ENCODE measurements at places on chromosomes 4 and X. TPM values are rescaled to one million over a fixed set of nuclear protein-coding genes. Genes with fewer than 3 reads are reported as not detected.
A peak's percentile ranks its signal among the peaks of the same experiment; 100 is the strongest.

CT45A2 gene
- total RNA-seq, result not detected

SPIN2A gene
- total RNA-seq, result 0.54 TPM

PLXNA3 gene
- total RNA-seq, result 89.3 TPM

EFNB1 gene
- total RNA-seq, result 14.7 TPM

DNA sequence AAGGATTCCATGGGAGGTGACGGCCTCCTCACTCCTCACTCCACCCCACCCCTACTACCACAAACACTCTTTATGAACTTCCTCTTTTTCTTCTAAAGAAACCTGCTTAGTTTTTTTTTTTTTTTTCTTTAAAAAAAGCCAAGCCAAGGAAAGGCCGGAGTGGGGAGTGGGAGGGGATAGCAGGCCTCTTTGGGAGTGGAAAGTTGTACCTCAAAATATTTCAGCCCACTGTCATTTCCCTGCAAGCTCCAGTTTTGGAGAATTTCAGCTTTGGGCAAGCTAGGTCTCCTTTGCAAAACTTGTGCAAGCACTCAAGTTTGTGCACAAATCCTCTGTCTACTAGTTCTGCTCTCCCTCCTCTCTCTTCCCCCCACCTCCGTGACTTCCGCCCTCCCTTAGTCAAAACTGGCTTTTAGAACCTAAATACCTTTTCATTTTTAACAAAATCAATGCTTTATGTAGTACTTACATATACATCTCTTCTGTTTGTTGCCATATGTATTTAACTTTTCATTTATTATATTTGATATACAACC is 512 bp upstream of the ANTXR2 start:
- no peak for DNase-seq

DNA sequence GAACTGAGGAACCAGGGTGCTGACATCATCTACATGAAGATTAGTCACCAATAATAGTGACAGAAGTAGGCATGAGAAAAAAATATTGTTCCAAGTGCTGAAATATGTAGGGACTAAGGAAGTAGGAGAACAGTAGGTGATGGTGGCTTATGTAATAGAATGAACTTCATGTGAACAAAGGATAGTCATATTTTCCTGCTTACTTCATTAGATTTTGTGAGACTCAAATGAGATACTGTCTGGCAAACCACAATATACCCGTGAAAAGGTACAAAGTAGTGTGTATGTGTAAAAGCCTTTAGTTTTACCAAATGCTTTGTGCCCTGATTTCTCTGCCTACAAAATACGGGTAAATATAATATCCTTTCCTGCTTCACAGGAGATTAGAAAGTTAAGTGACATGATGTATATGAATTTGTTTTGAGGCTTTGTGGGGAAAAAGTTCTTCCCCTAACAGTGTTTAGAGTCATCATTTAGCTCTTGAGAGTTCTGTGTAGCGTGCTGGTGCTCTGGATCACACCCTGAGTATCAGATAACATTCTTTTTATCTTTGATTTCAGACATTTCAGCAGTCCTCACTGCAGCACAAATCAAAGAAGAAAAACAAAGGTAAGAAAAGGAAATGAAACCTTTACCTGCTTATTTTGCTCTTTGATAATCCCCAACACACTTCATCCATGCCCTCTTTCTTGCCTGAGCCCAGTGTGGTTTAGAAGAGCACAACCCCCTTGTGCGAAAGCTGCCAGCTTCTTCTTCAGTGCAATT is 67.9 kb downstream of the KLHL34 start:
- no peak for DNase-seq

DNA sequence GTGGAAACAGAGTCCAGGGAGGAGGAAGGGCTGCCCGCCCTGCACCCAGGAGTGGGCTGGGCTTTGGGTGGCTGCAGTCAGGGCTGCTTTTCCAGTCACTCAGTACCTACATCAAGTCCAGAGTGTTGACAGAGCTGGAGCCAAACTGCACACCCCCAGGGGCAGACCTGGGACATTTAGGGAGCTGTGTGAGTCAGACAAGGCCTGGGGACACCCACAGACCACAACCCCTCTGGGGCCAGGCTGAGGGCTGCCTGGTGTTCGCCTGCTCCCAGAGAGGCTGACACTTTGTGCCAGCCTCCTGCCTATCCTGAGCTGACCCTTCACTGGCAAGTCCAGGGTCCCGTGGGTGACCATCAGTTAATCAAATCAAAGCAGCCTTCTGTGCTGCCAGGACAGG is 240.0 kb downstream of the BCOR start:
- DNase-seq, result no peak

- peak; percentile 33 for DNase-seq
These were observed 35.5 kb downstream of the NWD2 start for GRCh38 chr4:37279894-37280592.

GRCh38 chr4:106424426-106424825 is 55.8 kb upstream of the GIMD1 start:
- no peak for DNase-seq

DNA sequence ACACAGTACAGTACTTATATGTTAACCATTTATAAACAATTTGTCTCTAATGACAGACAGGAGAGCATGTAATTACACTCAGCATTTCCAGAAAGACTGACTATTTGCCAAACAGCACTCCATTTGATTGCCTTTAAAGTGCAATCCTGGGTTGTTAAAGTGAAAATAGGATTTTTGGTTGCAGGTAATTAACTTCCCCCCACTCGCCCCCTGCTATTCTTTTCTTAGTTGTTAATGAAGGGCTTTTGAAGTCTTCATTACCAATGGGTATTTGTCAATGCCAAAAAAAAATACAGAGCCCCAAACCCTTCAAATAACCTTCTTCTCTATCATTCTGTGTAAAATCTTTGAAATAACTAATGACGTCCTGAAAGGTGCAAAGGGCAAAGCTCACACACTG is 825.6 kb downstream of the STPG2 start:
- no peak for DNase-seq

DNA sequence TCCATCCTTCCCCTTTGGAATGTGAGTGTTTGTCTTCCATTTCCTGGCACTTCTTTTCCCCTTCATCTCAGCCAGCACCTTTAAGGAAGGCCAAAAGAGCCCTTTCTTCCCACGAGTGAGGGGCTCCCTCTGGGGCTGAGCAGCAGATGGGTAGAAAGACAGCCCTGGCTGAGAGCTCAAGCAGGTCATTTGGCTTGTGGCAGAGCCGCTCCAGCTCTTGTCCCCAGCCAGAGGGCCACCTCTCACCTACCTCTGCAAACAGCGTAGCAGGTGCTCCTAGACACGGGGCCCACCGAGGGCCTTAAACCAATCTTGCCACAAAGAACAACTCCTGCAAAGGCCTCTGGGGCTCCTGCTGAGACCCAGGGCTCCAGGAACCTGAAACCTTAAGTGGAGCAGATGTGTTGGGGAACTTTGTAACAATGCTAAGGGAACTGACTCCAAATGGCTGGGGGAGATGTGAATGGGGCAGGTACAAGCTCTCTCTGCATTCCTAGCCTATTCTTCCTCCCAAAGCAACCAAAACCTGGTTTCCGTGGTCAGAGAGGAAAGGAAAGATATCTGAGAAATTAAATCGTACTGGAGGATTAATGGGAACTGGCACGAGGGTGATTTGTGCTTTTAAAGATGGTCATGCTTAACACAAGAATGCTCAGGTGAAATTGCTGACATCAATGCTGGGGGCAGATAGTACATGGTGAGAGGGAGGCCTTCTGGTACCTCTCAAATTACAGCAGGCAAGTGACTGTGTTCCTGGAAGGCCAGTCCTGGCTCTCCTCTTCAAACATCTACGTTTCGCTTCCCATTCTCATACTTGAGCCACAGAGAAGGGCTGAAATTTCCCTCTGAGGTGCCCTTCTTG is 27.0 kb downstream of the TFDP3 start:
- DNase-seq, result no peak

GRCh38 chr4:124079174-124079780 is 633.3 kb downstream of the ANKRD50 start:
- DNase-seq, result no peak

GRCh38 chr4:94011190-94011589 is 182.6 kb downstream of the ATOH1 start:
- no peak for DNase-seq

All from HCT116 (cell line).